CD4-positive, alpha-beta T cell treated with Interleukin-21 for 1 hour (primary cell): ENCODE measurements at places on chromosomes 3 and 15.
A peak's percentile ranks its signal among the peaks of the same experiment; 100 is the strongest.

DNA sequence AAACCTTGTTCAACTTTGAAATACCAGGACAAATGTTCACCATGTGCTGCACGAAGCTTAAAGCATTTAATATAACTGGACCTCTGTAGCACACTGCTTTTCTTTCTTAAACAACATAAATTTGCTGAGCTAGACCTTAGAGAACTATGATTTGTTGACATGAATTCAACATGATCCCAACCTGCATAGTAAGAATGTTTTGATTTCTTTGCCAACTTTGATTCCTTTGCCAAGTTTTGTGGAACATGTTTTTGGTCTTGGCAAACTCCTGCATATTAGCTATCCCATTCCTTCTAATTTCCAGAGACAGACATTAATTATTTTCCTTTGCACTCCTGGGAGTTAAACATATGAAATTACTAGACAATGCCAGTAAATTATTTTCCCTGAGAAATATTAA, 197.2 kb upstream of the RBMS3 start:
- no peak for DNase-seq

- DNase-seq, result no peak
These were observed 775 bp downstream of the ARNT2 start for GRCh38 chr15:80404761-80405553.

GRCh38 chr3:36227980-36228379, 152.3 kb upstream of the STAC start:
- no peak for DNase-seq

- DNase-seq, result no peak
These were observed 124.9 kb downstream of the TMEM266 start for GRCh38 chr15:76184650-76185035.

GRCh38 chr3:183430325-183430957, 2.0 kb upstream of the MCF2L2 start:
- DNase-seq, result peak; percentile 7

DNA sequence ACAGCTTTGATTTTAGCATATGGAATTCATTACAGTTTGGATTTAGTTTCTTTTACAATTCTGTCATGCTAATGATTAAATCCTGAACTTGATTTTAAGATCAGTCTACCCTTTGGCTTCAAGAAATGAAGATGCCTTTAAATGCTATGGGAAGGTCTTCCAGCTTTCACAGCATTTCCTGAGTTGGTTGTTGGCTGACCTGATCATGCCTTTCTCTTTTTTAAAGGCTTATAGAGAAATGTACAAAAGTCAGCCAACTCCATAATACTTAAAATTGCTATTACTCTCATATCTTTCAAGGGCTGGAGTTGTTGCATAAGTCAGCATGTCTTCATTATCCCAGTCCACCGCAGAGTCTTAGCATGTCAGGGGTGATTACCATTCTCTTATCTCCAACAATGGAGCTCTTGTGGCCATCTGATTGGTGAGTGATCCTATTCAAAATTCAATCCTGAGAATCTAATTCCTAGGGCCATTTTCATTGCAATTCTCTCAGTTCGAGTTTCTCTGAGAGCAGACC, 123.8 kb downstream of the GMNC start:
- DNase-seq, result no peak

DNA sequence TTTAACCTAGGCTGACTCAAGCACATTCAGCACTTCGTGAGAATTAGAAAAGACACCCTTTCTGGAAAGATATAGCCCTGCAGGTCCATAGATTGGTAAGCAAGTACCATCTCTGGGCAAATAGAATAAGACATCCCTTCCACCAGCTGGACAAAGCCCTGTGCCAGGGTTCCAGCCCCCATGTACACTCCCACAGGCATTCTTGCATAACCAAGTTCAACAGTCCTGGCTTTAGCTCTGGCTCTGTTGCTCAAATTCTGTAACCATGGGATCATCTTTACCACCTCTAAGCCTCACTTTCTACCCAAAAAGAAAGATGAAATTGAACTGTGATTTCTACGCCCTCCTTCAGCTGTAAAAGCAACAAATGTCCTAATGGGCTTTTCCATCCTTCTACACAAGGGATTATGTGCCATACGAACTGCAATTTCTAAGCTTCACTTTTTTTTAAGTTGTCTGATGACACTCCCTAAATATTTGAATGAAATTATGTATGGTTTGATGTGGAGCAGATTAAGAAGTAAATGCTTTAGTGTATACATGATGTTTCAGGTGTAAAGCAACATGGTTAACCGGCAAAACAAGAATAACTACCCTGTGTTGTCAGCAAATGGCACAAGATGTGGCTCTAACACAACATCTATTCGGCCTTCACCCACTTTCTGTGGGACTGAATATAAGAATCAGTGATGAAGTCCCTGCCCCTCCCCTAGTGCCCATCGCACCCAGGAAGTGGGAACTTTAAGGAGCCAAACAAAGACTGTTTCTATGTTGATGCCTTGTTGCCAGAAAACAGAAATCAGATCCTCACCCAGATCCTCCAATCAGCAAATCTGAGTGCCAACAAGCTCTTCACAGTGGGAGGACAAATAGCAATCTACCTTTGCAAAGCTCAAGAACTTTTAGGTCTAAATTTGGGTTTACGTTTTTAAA, 165.7 kb downstream of the P3H2 start:
- no peak for DNase-seq

- DNase-seq, result no peak
These were observed 260.3 kb downstream of the XXYLT1 start for GRCh38 chr3:195010551-195011100.

GRCh38 chr15:27764339-27764738, 334.8 kb downstream of the OCA2 start:
- no peak for DNase-seq

- no peak for DNase-seq
These were observed 54.0 kb downstream of the RAB11A start for GRCh38 chr15:65923264-65923663.

DNA sequence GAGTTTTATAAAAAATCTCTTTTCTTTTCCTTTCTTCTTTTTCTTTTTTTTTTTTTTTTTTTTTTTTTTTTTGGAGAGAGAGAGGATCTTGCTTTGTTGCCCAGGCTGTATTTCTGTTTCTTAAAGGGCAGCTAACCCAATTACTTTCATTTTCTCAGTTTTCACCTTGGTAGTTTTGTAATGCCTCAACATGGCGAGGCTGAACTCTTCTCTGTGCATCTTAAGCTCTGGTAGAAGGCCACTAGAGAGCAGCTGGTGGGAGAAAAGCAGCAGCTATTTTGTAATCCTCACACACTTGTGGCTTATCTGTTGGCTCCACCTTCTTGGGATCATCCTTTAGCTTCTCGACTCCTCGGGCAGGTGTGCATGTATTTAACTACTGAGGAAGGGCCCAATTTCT, 152.2 kb upstream of the MEIS2 start:
- no peak for DNase-seq

GRCh38 chr15:83955806-83956265, 279.7 kb upstream of the GOLGA6L4 start:
- no peak for DNase-seq

- DNase-seq, result no peak
These were observed 52.5 kb downstream of the SH3BP5 start for GRCh38 chr3:15279671-15280402.

DNA sequence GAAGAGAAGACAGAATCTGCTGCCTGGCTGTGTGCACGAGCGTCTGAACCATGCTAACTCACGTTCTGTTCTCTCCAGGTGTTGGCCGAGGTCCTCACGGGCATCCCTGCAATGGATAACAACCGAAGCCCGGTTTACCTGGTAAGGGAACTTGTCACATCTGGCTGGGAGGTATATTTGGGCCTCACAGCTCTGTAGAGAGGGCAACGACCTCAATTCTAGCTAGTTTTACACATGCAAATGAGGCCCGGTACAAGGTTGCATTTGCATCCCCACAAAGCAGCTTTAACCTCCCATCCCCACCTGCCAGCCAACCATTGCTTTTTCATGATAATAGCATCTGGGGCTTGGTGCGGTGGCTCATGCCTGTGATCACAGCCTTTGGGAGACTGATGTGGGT, 22.0 kb upstream of the TATDN2 start:
- no peak for DNase-seq

GRCh38 chr3:71462586-71462985, 120.9 kb downstream of the FOXP1 start:
- DNase-seq, result no peak

- DNase-seq, result no peak
These were observed 2.1 kb upstream of the FAM131A start for GRCh38 chr3:184335291-184335660.

DNA sequence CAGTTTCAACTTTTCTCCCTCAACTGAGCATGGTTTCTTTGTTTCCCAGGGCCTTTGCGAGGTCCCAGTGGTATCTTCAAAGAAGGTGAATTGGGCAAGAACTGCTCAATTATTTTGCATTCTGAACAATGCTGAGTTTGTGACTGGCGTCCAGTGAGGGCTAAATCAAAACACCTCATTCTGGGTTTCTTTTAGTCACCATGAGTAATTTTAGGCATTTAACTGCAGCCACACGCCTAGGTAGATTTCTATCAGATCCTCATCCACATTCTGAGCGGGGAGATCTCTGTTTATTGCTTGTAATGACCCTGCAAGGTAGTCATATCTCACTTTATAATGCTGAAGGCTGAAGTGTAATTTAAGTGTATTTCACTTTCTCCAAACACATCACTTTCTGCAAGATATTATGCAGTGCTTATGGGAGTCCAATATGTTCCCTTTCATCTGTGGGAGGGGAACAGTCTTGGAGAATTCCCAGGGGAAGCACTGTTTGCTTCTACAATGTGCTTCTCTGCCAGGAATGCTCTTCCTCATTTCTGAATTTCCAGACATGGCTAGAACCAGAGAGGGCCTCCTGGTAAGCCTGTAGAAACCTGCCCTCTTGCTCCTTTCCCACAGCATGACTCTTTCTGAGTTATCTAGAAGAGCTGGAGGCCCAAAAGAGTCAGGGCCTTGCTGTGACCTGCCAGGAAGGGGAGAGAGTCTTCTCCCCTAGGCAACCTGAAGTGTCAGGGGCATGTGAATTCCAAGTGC, 91.7 kb downstream of the FRMD4B start:
- DNase-seq, result no peak

- peak; percentile 7 for DNase-seq
These were observed 6.9 kb upstream of the EOGT start for GRCh38 chr3:69020424-69020823.

DNA sequence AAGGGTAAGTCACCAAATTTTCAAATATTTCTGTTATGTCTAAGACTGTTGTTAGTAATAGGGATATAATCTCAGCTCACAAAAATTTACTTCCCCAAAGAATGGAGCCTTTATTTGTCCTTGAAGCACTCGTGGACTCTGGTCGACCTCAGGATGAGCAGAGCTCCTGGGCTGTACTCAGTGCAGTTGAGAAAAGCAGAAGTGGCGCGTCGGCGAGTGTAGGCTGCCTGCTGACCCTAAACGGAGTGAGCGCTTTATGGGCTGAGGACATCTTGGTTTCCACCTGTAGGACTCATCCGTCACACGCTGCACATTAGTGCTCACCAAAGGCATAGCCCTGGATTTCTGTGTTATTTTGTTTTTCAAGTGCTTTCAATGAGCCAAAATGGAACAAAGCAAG, 11.0 kb downstream of the GABRA5 start:
- no peak for DNase-seq

- DNase-seq, result no peak
These were observed 97.7 kb upstream of the PHLDB2 start for GRCh38 chr3:111761309-111761795.

DNA sequence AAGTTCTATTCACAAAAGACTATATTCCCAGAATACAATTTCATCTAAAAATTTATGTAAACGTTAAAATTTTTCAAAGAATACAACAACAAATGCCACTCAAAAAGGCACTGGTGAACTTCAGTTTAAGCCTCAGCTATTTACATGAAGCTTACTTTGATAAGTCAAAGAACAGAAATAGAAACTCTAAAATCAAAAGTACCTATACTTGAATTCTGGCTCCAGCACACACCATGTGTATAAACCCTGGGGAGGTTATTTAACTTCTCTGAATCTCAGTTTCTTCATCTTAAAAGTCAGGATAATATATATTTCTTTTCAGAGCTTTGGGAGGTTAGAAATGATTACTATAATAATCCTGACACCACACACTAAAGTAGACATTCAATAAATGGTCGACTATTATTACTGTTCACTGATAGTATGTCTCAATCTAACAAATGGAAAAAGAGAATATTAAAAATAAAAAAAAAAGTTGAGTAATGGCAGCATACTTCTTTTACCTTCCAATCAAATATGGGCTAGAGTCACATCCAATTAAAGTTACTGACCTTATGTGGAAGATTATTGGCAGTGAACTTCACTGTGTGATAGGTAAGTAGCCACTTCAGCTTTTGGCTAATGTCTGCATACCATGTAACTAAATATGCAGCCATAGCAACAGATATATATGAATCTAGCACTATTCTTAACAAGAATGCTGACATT, 248.4 kb downstream of the ISL2 start:
- DNase-seq, result no peak

DNA sequence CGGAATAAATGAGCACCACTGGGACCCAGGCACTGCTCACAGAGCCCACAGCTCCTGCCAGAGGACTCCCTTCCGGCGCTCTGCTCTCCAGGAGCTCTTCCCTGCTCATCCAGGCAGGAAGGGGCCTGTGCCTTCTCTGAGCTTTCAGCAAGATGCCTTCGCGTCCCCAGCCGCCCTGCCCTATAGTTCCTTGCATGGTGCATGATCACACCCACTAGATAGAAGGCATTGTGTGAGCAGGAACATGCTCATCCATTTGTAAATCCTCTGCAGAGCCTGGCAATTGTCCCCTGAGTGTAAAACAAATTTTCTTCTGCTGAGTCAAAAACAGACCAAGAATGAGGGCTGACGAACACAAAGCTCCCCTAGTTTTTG, 181.6 kb downstream of the MEGF11 start:
- no peak for DNase-seq

DNA sequence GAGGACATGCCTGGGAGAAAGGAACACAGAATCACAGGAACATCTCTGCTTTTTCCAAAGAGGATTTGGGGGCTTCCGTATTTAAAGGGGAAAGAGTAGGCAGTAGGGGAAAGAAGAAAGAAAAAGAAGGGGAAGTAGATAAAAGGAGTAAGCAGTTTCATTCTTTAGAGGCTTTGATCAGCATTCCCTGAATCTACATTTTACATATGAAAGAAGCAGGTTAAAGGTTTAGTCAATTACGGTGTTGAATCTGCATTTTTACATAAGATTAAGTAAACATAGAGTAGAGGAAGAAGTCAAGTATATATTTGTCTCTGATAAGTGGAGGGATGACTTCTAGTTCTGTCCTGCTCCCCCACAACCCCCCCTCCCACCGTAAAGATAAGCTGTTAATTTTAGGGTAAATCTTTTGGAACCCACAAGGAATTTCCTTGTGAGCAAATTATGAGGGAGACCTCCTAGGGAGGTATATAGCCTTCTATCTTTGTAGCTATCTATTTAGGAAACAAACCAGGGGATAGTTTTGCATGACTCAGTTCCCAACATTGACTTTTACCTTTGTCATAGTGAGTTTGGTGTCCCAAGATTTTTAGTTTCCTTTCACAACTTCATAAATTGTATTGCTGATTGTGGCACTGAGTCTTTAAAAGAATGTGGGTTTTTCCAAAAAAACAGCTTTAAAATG, 8.7 kb upstream of the P2RY12 start:
- DNase-seq, result no peak

GRCh38 chr15:58407236-58407775, 24.5 kb upstream of the LIPC start:
- no peak for DNase-seq
